Activated T-cell treated with anti-CD3 and anti-CD28 coated beads for 24 hours (primary cell): ENCODE measurements at places on chromosomes 11 and 22.

- no peak for DNase-seq
Measured at GRCh38 chr11:116782728-116783127, 5.1 kb downstream of the ZPR1 start.

- DNase-seq, result no peak
Measured at GRCh38 chr11:57414612-57415212, 12.2 kb downstream of the SLC43A3 start.

DNA sequence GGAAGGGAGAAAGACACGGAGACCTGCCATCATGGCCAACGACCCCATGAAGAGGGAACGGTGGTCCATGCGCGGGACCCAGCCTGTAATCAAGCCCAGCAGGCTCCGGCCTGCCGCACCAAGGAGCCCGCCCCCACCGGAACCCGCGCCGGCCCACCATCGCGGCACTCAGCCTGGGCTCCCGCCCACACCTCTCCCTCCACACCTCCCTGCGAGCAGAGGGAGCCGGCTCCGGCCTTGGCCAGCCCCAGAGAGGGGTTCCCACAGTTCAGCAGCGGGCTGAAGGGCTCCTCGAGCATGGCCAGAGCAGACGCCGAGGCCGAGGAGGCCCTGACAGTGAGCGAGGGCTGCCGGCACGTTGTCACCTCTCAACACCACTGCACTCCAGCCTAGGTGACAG lies 1302.8 kb upstream of the CNTN5 start:
- no peak for DNase-seq

DNA sequence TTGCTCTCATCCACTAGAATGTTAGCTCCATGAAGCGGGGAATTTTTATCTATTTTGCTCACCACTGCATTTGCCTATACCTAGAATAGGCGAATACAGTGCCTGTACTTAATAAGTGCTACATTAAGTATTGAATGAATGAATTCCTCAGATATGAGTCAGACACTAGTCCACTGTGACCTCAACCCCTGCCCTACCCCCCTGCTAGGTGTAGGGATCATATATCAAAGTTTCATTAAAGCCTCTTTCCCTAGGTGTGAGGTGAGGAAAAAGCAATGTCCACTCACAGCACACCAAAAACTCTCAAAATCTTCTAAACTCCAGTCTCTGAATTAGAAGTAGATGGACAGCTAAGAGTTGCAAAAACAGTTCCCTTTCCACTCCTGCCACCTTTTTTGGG lies 9.8 kb upstream of the PSMA1 start:
- DNase-seq, result no peak

DNA sequence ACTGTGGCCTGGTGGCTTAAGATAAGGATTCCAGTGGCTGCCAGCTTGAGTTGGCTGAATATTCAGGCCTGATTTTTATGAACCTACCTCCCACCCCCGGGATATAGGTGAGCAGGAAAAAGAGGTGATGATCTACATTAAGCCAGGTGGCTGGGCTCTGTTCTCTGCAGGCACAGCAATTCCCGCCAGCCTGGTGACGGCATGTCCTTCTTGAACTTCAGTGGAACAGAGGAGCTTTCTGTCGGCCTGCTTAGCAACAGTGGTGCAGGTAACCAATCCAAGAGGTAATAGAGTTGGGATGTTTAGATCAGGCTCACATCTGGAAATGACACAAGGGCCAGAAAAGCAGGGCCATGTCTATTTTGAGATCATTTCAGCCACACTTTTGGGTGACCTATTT lies 68.7 kb downstream of the DEPDC5 start:
- DNase-seq, result no peak

DNA sequence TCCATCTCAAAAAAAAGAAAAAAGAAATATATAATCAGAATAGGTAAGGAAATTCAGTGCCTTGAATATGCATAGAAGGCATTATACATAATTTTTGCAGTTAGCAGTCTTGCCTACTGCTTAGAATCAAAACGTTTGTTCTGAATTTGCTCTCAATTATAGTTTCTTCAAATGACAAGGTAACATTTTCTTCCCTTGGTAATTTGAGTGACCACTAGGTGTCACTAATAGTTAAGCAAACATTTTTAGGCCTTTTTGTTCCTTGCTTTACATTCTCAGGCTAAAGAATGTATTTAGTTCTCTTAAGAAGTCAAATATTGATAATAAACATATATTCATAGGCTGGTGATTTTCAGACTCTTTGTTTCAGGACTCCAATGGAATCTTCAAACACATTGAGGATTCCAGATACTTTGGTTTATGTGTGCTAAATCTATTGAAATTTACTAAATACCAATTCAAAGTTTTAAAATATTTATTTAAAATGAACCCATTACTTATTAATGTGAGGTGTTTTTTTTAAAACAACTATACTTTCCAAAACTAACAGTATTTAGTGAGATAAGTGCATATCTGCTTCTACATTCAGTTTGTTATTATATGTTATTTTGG lies 55.0 kb upstream of the DEPDC7 start:
- no peak for DNase-seq

DNA sequence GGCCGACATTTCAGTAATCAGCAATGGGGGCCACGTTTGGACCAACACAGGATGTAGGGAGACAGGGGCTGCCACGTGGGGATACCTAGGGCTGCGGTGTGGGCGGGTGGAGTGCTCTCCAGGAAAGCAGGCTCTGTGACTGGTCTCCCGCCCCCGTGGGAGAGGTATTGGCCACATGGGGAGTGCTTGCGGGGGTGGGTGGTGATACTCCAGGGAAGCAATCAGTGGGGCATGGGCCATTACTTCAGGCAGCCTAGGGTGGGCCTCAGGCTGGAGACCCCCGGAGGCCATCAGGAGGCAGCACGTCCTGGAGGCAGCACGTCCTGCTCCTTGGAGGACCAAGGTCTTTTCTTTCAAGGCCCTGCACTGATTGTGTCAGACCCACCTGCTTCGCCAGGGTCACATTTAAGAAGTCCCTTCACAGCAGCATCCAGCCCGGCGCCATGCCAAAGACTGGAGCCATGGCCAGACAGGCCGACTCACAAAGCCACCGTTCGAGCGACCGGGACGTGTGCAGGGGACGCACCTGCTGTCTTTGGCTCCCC lies 3.0 kb upstream of the MUC2 start:
- DNase-seq, result no peak

DNA sequence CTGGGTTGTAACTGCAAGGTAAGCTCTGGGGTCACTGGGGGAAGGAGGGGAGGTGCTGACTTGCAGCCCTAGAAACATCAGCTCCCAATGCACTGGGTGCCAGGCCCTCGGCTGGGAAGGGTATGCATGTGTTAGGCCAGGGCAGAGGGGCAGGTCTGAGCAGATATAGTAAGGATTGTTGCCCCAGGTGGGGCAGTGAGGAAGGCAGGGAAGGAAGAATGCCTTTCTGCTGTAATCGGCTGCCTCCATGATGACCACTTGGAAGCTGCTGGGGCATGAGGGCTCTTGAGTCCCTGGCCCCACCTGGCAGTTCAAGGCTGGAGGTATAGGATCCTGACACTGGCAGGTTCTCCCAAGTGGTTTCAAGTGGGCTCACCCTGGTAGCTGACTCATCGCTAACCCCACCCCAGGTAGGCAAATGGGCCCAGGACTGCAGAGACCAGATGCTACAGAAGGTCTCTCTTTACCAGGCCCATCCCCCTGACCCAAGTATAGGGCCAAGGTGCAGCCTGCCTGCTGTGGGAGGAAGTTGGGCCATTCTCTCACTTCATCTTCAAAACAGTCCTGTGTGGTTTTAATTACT lies 56.7 kb downstream of the TIMP3 start:
- DNase-seq, result no peak

DNA sequence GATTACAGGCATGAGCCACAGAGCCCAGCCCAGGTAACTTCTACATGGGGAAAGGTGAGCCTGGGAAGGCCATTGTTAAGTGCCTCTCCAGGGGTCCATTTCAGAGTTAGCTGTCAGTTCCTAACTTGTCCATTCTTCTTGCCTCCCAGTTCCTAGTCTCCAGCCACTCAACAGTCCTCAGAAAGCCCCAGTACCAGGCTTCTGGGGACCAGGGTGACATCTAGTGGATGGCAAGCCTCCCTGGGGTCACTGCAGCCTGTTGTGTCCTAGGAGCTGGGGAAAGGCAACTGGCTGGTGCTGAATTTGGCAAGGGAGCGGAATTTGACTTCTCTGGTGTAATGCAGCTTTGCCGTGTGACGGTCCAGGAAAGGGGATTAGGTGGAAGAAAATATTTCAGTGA lies 2.1 kb downstream of the LGALS12 start:
- DNase-seq, result no peak

GRCh38 chr11:26963764-26964163 lies 30.1 kb upstream of the FIBIN start:
- DNase-seq, result no peak

DNA sequence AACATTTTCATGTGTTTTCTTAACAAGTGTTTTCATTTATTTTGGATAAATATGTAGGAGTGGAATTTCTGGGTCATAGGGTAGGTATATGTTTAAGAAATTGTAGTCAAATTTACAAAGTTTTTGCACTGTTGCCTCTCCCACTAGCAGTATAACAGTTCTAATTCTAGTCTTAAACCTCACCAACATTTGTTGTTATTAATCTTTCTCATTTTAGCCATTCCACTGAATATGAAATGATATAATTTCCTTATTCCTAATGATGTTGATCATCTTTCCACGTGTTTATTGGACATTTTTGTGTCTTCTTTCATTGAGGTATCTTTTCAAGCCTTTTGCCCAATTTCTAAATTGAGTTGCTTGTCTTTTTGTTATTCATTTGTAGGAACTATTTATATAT lies 62.0 kb downstream of the C11orf91 start:
- no peak for DNase-seq

DNA sequence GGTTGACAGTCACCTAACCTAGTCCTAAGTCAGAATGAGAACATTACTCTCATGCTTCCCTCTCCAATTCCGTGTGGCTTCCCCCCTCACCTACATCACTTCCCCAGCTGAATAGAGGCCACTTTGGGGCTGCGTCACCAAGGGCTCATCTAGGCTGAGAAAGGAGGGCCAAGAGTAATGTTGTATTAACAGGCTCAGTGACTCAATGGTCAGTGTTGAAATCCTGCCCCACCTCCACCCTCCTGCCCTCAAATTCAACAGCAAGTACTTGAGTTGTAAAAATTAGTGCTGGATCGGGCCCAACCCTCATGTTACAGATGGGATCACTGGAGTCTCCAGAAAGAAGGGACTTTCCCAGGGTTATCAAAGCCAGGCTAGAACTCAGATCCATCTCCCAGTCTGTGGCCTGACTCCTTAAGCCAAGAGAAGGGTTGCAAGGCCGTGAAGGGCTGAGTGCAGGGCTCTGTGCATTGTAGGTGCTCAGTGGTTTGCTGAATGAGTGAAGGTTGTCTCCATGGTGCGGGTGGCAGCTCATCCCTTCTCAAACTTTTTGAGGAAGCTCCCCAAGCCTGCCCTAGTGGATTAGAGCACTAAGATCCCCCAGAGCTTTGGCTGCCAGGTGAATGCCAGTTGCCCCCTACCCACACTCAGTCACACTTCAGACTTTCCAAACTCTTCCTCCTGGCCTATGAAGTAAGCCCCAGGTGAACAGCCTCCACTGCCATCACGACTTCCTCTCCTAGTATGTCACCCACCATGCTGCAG lies 3.2 kb downstream of the DGAT2 start:
- no peak for DNase-seq

- DNase-seq, result no peak
Measured at GRCh38 chr11:58006940-58007339, 16.7 kb upstream of the OR9Q1 start.

DNA sequence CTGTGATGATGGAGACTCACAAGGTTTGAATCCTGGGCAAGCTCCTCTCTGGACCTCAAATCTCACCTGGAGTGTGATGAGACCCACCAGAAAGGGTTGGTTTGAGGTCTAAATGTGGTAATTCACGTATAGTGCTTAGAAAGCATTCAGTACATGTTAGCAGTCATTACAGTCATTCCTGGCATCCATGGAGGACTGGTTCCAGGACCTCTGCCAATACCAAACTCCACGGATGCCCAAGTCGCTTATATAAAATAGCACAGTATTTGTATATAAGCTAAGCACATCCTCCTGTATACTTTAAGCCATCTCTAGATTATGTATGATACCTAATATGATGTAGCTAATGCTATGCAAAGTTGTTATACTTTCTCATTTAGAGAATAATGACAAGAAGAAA lies 67.6 kb upstream of the CYP2D6 start:
- DNase-seq, result no peak

- no peak for DNase-seq
Measured at GRCh38 chr22:31650391-31650790, 11.6 kb downstream of the PISD start.

- DNase-seq, result no peak
Measured at GRCh38 chr11:116404462-116404798, 368.4 kb downstream of the BUD13 start.

DNA sequence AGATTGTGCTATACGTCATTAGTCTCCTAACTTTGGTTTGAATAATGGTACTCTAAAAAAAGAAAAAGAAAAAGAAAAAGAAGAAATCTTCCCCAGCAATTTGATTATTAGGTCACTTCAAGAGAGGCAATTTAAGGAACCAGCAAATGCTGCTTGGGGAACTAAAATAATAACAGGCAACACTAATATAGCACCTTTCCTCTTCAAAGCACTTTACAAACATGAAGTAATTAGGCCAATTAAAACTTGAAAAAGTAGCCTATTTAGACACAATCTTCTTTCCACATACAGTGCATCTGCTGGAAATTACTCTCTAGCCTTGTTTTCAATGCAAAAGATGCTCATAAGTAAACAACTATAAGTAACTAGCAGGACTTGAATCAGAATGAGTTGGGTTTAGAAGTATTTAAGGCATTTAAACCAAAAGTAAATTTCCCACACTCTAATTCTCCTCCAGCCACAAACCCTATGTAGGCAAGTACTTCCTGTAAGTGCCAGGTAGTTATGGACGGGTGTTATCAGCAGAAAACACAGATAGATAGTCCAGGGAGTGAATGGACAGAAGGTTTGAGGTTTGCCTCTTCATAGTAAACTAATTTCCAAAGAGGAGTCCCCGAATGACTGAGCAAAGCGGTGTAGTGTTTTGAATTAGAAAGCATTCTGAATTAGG lies 44.5 kb downstream of the LRRC4C start:
- DNase-seq, result no peak

DNA sequence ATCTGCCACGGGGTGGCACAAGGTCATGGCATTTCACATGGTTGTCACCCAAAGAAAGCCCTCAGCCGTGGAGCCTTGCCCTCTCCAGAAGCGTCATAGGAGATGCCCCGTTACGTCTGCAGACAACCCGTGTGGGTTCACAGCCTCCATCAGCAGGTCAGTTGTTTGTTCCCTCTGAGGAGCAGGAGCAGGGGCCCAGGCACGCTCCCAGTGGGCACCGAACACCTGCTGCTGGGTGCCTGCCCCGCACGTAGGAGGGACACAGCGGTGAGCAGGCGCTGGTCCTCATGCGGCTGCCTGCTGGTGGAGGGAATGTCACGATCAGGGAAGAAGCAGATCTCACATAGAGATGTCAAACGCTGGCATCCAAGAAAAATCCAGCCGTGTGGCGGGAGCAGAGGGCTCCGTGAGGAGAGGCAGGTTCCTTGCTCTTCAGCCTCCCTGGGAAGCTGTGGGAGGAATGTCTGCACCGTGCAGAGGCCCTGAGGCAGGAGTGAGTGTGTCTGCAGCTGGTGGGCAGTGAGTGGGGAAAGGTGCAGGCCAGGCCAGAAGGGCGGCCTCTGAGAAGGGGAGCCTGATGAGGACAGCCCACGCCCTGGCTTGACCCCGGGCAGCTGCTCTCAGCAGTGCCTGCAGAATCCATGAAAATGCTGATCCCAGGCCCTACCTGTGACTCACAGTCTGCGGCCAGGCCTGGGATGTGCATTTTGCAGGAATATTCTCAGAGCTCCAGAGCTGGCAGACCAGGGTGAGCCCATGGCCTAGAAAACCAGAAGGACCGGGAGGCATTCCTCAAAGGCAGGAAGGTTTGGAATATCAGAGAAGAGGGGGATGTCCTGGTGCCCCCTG lies 36.4 kb upstream of the TH start:
- DNase-seq, result no peak
